ENCODE measurements at places on chromosomes 7 and 10.

DNA sequence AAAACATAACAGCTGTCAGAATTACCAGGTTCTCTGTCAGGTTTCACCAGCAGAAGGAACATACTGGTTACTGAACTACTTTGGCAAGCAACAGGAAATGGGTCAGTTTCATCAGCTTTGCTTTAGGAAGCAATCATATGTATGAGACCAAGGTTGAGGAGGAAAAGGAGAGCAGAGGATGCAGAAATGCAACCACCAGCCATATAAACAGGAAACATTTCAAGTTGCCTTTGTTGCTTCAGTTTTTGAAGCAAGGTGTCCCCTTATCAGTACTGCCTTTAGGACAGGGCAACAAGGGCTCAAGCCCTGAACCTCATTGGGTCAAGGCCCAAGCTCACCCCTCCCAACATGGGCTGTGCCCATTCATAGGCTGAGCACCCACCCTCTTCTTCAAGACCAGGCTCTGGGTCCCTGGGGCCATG is 10.2 kb downstream of the HIPK2 start:
- DNase-seq: no peak

GRCh38 chr7:105267244-105267643 is 121.5 kb downstream of the SRPK2 start:
- DNase-seq: no peak

- no peak for DNase-seq
Observed at GRCh38 chr7:142717453-142717852, 31.8 kb upstream of the PRSS1 start.

DNA sequence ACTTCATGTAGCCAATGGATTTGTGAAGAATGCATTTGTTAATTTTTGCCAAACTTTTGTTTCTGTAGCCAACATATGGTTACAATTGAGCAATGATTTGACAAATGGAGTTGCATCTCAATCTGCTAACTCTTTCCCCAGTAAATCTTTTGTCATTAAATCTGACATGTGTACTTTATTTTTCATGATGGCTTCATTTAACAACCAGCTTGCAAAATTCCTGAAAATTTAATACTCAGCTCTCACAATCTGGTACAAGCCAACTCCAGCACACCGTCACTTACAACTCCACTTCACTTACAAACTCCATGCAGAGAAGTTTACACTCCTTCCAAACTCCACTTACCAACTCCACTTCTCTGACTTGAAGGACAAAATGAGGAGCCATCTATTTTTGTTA is 26.5 kb upstream of the HIBADH start:
- DNase-seq: no peak

All from iPS-NIHi11 (cell line).